ENCODE measurements at places on chromosomes 1 and 21. TPM values are rescaled to one million over a fixed set of nuclear protein-coding genes. Genes with fewer than 3 reads are reported as not detected.

The PSRC1 gene
- 67.0 TPM for total RNA-seq

The TTLL7 gene
- total RNA-seq, result not detected

The HTR6 gene
- not detected for total RNA-seq

The KLHDC9 gene
- not detected for total RNA-seq

The KCNT2 gene
- 0.94 TPM for total RNA-seq

The SIKE1 gene
- total RNA-seq, result 36.7 TPM

The DNAJC8 gene
- total RNA-seq, result 155 TPM

The ANXA9 gene
- 0.46 TPM for total RNA-seq

The LCE1D gene
- total RNA-seq, result not detected

The LAMB3 gene
- total RNA-seq, result 4.7 TPM

The CACNA1E gene
- not detected for total RNA-seq

The CEP104 gene
- total RNA-seq, result 4.9 TPM

The TLCD4 gene
- total RNA-seq, result 2.9 TPM

The MCOLN2 gene
- 2.8 TPM for total RNA-seq

The CFHR3 gene
- not detected for total RNA-seq

The VAV3 gene
- total RNA-seq, result 0.57 TPM

The HEYL gene
- 0.10 TPM for total RNA-seq

The RNU1-2 gene
- total RNA-seq, result not detected

The CR2 gene
- not detected for total RNA-seq

The IL20 gene
- not detected for total RNA-seq

The TRAPPC3 gene
- total RNA-seq, result 194 TPM

The KRTAP19-6 gene
- total RNA-seq, result not detected

The S100A9 gene
- not detected for total RNA-seq

The BCAN gene
- not detected for total RNA-seq

The TFF2 gene
- total RNA-seq, result not detected

The ZMYND12 gene
- total RNA-seq, result 0.07 TPM

The GPN2 gene
- total RNA-seq, result 10.0 TPM

The CSF3R gene
- not detected for total RNA-seq

The LEMD1 gene
- not detected for total RNA-seq

The LORICRIN gene
- not detected for total RNA-seq

The GPR37L1 gene
- not detected for total RNA-seq

The A3GALT2 gene
- total RNA-seq, result not detected

The MYOG gene
- not detected for total RNA-seq

The VTCN1 gene
- total RNA-seq, result not detected

The COL24A1 gene
- total RNA-seq, result not detected

The OR10Z1 gene
- not detected for total RNA-seq

The HES3 gene
- not detected for total RNA-seq

The SEMA6C gene
- total RNA-seq, result 1.4 TPM

The DIO1 gene
- total RNA-seq, result not detected

The GABRD gene
- not detected for total RNA-seq

The FAM3B gene
- total RNA-seq, result not detected

The SMIM1 gene
- not detected for total RNA-seq

The AMPD1 gene
- total RNA-seq, result not detected

The RGS13 gene
- not detected for total RNA-seq

The ITLN2 gene
- not detected for total RNA-seq

The TMPRSS15 gene
- 0.20 TPM for total RNA-seq

The CACYBP gene
- total RNA-seq, result 980 TPM

The HSPG2 gene
- total RNA-seq, result 70.4 TPM

The ABCA4 gene
- 4.8 TPM for total RNA-seq

The WDR64 gene
- not detected for total RNA-seq

The CACHD1 gene
- total RNA-seq, result 5.7 TPM

The TNFRSF8 gene
- 0.82 TPM for total RNA-seq

The MCOLN3 gene
- total RNA-seq, result 0.35 TPM

The ORC1 gene
- total RNA-seq, result 16.0 TPM

The CLCA4 gene
- not detected for total RNA-seq

The GFI1 gene
- not detected for total RNA-seq

The MAP3K21 gene
- total RNA-seq, result 1.5 TPM

The AQP10 gene
- total RNA-seq, result not detected

The ADORA3 gene
- not detected for total RNA-seq

Data from MG63 (cell line).